ENCODE measurements at places on chromosomes 3 and 15. TPM values are rescaled to one million over a fixed set of nuclear protein-coding genes. Genes with fewer than 3 reads are reported as not detected.

The SMC4 gene
- 69.0 TPM for total RNA-seq

The LTK gene
- 0.11 TPM for total RNA-seq

The IL17RD gene
- 0.11 TPM for total RNA-seq

The THUMPD3 gene
- total RNA-seq = 73.1 TPM

The PCOLCE2 gene
- 0.21 TPM for total RNA-seq

The CHST13 gene
- total RNA-seq = not detected

The SV2B gene
- 0.05 TPM for total RNA-seq

The SLC24A5 gene
- total RNA-seq = not detected

The ONECUT1 gene
- 0.25 TPM for total RNA-seq

The SAMMSON gene
- not detected for total RNA-seq
